ENCODE measurements at places on chromosomes 13 and 19. TPM values are rescaled to one million over a fixed set of nuclear protein-coding genes. Genes with fewer than 3 reads are reported as not detected.

The CEACAM3 gene
- total RNA-seq, result not detected

The KLF5 gene
- 1.3 TPM for total RNA-seq

The BEST2 gene
- not detected for total RNA-seq

The TLE6 gene
- 1.9 TPM for total RNA-seq

The LILRA6 gene
- not detected for total RNA-seq

The LRRC63 gene
- total RNA-seq, result 4.4 TPM

The MBD3L2B gene
- not detected for total RNA-seq

The KCNN4 gene
- not detected for total RNA-seq

The SIGLEC8 gene
- 0.63 TPM for total RNA-seq

The SIGLEC6 gene
- total RNA-seq, result not detected

The PSG4 gene
- total RNA-seq, result not detected

The ZNF560 gene
- total RNA-seq, result 0.63 TPM

The SIRT2 gene
- 86.1 TPM for total RNA-seq

The ZNF880 gene
- 122 TPM for total RNA-seq

The RNASEH2B gene
- 167 TPM for total RNA-seq

The LRRC25 gene
- 0.31 TPM for total RNA-seq

The CTXN1 gene
- 38.5 TPM for total RNA-seq

The BRSK1 gene
- total RNA-seq, result 82.9 TPM

The MAG gene
- 0.31 TPM for total RNA-seq

The KLK10 gene
- not detected for total RNA-seq

The MIA gene
- not detected for total RNA-seq

The CFAP97D2 gene
- total RNA-seq, result not detected

The SH2D3A gene
- total RNA-seq, result 0.31 TPM

The FGF14 gene
- total RNA-seq, result 61.0 TPM

The CBY2 gene
- not detected for total RNA-seq

The CYP4F2 gene
- total RNA-seq, result not detected

The SIGLECL1 gene
- total RNA-seq, result not detected

The RFPL4AL1 gene
- not detected for total RNA-seq

The CGB3 gene
- not detected for total RNA-seq

The ZNF154 gene
- total RNA-seq, result 81.7 TPM

The KIR2DL3 gene
- total RNA-seq, result not detected

The FFAR2 gene
- not detected for total RNA-seq

The ATXN8OS gene
- total RNA-seq, result 2.2 TPM

The TEX101 gene
- not detected for total RNA-seq

The FFAR3 gene
- total RNA-seq, result not detected

The LATS2 gene
- total RNA-seq, result 3.1 TPM

The TNFRSF19 gene
- total RNA-seq, result 15.7 TPM

The SLC10A2 gene
- total RNA-seq, result not detected

The TUBA3C gene
- total RNA-seq, result not detected

The EFNA2 gene
- total RNA-seq, result 7.5 TPM

The ADGRE1 gene
- total RNA-seq, result not detected

The PTGER1 gene
- total RNA-seq, result not detected

The DDA1 gene
- 9.1 TPM for total RNA-seq

The FLT3LG gene
- not detected for total RNA-seq

The KLHL1 gene
- total RNA-seq, result 60.7 TPM

The NLRP5 gene
- not detected for total RNA-seq

The SERPINE3 gene
- total RNA-seq, result 0.63 TPM

The HCST gene
- 1.6 TPM for total RNA-seq

The TRMT1 gene
- 32.2 TPM for total RNA-seq

The TMEM150B gene
- not detected for total RNA-seq

The URAD gene
- not detected for total RNA-seq

The MUC16 gene
- not detected for total RNA-seq

The CASP14 gene
- total RNA-seq, result not detected

The FAM98C gene
- total RNA-seq, result 16.3 TPM
